Activated CD8-positive, alpha-beta memory T cell treated with anti-CD3 and anti-CD28 coated beads for 1 hour (primary cell): ENCODE measurements at places on chromosomes 2 and 18.

- no peak for DNase-seq
These were observed 49.8 kb downstream of the SLC66A2 start for GRCh38 chr18:79901665-79902064.

- DNase-seq, result peak; percentile 73
These were observed at the start of gene COPS7B for GRCh38 chr2:231786177-231786916. COPS7B (plus strand) TSS chr2:231786445; CDS start chr2:231788571, 2,126 bp downstream.

DNA sequence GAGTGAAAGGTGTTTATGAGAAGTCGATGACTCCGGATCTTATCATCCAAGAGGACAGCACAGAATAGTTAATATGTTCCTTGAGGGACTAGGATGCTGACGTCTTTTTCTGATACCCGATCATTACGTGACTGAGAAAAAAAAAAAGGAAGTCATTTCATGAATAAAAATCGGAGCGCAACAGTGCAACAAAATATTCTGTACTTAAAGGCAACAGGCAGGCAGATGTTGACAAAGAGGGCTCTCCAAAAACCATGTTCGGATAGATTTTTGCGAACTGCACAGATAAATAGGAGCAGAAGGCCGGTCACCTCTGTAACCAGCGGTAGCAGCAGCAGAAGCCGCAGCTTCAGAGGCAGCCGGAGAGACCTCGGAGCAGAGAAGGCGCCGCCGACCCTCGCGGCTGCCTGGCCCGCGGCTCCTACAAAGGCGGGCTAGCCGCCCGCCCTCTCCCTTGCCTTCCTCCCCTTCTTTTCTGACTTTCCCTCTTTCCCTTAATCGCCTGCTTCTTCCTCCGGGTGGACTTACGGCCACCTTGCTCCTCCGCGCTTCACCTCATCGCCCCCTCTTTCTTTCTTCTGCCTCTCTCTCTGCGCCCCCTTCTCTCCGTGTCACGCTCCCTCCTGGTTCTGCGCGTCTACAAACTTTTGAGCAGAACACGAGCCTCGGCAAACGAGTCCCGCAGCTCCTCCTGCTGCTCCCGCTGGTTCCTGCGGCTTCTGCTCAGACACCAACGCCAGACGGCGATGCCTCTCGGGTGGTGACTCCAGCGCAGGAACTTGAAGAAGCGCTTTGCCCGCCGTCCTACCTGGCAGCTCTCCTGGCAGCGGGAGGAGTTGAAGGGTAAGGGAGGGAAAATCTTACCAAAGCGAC is at the start of gene ADCYAP1:
Gene ADCYAP1, plus strand, starts transcription at position 654 of the 873 bp plus-strand sequence. CDS start 516 bp downstream, outside the sequence.
- no peak for DNase-seq

- no peak for DNase-seq
These were observed 98.9 kb upstream of the LGALSL start for GRCh38 chr2:64354857-64355680.

DNA sequence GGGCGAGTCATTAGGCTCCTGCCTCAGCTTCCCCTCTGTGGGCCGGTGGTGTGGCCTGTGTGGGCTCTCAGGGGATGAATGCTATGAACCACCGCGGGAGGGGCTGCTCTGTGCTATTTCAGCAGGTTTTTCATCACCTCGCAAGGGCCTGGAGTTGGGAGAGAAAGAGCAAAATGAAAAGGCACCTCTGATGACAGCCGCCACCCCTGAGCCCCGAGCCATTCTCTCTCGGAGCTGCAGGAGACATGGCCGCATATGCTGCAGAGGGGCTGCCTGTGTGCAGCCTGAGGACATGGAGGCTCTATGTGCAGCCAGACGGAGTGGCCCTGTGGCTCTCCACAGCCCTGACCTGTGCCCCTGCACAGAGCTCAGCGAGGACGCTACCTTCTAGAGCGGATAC is 96.2 kb upstream of the CTDP1 start:
- no peak for DNase-seq

- no peak for DNase-seq
These were observed 138.0 kb downstream of the AKAIN1 start for GRCh38 chr18:5058768-5059695.

DNA sequence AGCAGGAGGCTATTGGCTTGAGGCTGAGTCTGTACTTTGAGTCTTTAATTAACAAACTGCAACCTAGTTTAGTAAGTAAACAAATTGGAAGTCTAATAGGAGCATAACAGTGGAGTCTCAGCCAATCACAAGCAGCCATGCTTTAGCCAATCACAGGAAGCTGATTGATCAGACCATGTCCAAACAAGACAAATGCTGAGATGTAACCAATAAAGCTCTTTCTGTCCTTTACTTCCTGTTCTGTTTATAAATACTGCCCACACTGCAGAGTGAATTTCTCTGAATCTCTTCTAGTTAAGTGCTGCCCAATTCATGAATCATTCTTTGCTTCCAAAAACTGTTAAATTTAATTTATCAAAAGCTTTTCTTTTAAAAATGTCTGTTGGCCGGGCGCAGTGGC is 146.6 kb upstream of the DLX2 start:
- no peak for DNase-seq

DNA sequence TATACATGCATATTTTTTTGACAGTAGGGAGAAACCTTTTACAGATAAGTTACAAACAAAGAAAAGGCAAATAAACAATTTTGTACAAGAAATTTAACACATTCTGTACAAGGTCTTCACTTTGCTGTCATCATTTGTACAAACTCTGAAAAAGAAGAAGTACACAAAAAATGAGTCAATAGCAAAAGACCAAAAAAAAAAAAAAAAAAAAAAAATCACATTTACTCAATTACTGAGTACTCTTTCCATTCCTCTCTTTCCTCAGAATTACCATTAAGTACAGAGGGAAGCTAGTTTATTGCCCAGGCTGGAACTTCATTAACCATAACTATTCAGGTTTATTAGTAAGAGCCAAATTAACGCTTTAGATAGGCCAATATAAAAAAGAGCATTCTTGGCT is 5.6 kb upstream of the STPG4 start:
- no peak for DNase-seq

- no peak for DNase-seq
These were observed 794 bp downstream of the NOTO start for GRCh38 chr2:73203055-73203681.

GRCh38 chr2:132638313-132639040 is 31.5 kb downstream of the LYPD1 start:
- no peak for DNase-seq

GRCh38 chr18:3454365-3455089 is 4.6 kb downstream of the TGIF1 start:
- no peak for DNase-seq

GRCh38 chr2:186457908-186458307 is 28.2 kb upstream of the ZC3H15 start:
- no peak for DNase-seq

GRCh38 chr2:198162276-198162675 is 357.9 kb downstream of the PLCL1 start:
- no peak for DNase-seq

- DNase-seq, result no peak
These were observed 629.1 kb downstream of the DPP10 start for GRCh38 chr2:115071534-115071933.

DNA sequence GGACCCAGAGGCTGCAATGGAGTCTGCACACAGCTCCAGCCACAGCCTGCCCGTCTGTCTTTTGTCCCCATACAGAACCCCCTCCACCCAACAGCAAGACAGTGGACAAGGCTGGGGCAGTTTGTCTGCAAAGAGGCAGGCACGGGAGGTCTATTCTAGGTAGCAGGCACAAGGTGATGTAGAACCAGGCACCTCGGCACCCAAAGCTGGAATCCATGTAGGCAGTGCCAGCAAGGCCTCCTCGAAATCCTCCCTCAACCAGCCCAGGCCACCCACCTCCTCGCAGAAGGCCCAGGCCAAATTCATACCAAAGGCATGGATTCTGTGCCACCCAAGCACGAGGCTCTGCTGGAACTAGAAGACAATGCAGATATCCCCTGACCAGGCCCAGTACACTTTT is 179.2 kb downstream of the TNS1 start:
- no peak for DNase-seq

DNA sequence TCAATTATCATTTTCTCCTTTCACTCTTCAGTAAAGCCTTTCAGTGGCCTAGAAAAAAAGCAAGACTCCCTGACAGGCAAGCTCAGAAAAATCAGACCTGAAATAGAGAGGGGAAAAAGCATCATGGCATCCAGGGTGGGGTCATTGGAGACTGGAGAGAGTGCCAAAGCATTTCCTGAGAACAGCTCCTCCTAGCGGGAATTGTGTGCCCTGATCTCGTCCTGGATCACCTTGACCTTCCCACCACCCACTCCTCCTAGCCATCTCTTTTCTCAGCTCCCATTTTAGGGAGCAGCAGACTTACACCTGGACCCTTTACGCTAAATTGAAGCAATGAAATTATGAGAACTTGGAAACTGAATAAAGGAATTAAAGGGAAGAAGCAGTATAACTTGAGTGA is 176.6 kb downstream of the VWC2L start:
- DNase-seq, result no peak

DNA sequence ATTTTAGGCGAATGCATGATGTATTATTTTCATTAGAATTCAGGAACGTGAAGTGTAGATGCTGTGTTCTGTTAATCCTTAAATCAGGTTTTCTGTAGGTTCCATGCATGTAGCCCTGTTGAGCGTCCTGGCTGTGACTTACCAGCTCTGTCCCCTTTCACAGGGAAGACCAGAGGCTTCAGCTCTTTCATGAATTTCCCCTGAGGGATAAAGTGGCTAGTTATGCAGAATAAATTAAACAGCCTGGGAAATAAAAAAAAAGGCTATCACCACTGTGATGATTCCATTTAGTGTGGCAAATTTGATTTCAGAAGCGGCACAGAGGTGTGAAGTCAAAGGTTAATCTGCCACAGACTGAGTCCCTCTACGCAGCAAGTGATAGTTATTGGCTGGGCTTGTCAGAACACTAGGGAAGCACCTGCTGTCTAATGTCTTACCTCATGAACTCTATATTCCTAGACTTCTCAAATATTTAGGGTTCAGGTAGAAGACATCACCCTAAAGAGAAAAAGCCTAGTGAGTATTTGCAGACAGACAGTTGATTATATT is 61.6 kb upstream of the LINC00305 start:
- no peak for DNase-seq

- no peak for DNase-seq
These were observed 5.1 kb upstream of the CETN1 start for GRCh38 chr18:574865-575645.

DNA sequence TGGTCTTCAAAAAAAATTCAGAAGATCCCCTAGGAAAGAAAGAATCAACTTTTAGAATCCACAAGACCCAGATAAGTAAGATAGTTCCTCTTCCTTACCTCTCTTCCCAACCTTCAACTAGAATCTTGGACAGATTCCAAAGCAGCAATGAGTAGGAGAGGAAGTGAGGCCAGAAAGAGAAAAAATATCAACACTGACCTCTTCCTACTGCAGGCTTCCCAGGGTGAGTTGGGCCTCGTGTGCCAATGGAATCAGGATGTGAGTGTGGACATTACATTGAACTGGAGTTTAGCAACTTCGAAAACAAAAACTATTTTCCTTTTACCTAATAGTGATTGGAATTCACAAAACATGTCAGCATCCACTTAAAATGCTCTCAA is 102.5 kb upstream of the PIEZO2 start:
- no peak for DNase-seq

GRCh38 chr2:68995916-68996315 is 17.1 kb upstream of the ANTXR1 start:
- no peak for DNase-seq

DNA sequence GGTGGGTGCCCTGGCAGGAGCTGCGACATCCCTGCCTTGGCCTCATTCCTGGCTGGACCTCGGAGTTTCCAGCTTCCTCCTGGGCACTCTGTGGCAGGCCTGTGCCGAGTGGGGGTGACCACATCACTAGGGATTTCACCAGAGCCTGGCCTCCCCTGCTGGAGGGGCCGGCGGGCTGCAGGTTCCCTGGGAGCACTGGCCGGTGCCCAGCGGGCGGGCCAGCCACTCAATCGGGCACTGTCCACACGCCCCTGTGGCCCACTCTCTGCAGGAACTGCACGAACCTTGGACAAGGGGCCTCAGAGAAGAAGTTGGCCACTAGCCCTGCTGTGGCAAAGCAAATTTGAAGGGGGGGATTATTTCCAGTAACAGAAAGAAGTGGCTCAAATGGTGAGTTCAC is 110.7 kb upstream of the APCDD1 start:
- no peak for DNase-seq

DNA sequence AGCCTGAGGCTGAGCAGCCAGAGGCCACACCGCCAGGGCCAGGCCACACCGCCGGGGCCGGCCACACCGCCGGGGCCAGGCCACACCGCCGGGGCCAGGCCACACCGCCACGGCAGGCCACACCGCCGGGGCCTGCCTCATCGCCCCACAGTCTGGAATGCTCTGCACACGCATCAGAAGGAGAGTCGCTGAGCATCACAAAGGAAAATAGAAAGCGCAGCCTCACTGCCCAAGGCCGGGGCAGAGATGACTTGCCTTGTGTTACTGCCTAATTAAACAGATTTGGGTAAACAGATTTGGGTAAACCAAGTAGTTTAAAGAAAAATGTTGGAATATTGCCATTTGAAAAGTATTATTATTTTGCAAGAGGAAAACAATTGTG is 10.4 kb upstream of the NFATC1 start:
- no peak for DNase-seq

- DNase-seq, result no peak
These were observed 55.5 kb downstream of the SEPTIN10 start for GRCh38 chr2:109558076-109558882.

DNA sequence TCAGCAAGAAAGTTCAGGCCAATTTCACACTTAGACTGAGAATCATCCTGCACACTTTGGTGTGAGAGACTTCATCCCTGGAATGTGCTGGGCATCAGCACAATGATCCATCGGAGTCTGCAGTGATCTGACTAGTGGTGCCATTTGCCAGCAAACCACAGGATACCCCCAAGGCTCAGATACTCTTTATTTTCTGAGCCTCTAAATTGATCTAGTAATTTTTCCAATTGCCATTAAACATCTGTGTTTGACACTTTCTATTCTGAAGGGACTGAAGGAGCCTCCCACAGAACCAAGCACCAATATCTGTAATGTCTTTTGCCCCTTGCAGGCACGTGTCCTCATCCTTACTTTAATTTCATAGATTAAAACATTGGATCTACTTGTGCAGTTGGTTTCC is 485.3 kb upstream of the SMIM21 start:
- no peak for DNase-seq

DNA sequence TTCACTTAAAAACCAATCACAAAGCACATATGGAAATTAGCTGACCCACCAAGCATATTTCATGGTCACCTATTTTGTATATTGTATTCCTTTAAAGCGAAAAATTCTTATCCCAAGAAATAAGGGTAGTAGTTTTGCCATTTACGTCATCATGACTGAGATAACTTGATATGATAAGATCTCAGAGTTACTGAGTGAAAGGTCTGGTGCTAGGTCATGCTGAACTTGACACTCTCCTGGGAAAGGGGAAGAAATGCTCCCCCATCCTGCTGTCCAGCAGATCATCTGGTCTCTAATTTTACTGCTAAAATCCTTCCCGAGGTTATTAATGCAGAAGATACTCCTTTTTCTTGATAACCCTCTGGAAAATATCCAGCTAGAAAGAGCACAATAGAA is 78.3 kb downstream of the BCL2 start:
- no peak for DNase-seq

GRCh38 chr2:210190345-210190744 is 19.1 kb upstream of the KANSL1L start:
- no peak for DNase-seq
